ENCODE measurements at places on chromosomes 3 and 15.

DNA sequence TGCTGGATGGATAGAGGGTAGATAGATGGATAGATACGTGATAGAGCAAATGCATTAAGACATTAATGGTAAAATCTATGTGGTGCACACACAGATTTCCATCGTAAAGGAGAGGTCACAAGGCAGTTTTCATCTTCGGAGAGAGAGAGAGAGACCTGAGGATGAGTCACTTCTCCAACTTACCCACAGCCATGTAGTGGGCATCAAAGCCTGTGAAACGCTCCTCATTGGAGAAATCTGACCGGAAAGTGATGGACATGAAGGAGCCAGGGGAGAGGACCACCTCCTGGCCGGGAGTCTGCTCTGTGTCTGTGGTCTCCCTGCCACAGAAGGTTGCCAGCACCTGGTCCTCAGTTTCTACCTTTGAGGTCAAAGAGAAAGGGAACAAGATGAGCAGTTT is 29.2 kb downstream of the MASP1 start:
- DNase-seq = no peak

GRCh38 chr3:23764407-23764806 is 41.3 kb upstream of the UBE2E1 start:
- DNase-seq = no peak

DNA sequence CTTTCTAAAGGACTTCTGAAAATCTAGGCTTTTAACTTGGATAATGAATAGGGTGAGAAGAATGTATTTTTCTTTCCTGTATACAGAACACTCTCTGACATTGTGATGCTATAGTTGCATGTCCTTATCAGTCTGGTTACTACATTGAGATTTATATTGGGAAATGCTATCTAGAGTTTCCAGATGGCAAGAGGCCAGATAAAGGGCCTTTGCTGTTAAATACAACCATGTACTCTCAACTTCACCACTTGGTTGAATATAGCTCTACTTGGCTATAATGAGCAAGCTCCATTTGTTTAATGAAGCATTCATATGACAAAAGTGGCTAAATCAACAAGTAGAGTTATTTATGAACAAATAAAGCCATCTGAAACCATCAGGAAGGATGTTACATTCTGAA is 91.0 kb downstream of the IGSF11 start:
- no peak for DNase-seq

DNA sequence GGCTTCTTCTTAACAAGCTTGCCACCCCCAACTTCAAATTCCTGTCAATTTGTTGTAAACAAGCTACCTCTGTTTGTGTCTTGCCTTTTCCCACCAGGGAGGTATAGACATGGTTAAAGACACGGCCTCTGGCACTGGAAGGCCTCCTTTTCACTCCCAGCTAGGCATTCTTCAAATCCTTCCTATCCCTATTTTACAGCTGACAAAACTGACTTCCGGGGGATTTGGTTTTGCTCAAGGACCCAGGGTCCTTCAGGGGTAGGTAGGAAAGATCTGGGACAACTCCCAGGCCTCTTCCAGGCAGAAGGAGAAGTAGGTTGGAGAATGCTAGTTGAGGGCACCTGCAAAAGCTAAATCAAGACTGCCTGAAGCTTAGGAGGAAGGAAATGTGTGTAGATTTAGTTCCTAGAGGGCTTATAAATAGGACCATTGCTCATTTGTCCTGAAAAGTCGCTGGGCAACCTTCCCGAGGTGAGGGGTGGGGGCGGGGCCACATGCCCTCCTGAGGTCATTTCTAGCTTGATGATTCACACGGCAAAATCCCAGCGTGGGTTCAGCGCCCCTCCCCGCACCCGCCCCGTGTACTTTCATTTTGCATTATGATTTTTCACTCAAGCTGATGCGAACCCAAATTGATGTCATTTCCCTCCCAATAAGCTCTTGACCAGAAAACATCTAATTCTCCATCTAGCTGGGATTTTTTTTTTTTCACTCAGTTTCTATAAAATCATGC is 365.5 kb downstream of the SHQ1 start:
- no peak for DNase-seq

GRCh38 chr15:77002954-77003912 is 8.3 kb downstream of the PSTPIP1 start:
- no peak for DNase-seq

- DNase-seq = no peak
These were observed 55.9 kb upstream of the PHLDB2 start for GRCh38 chr3:111803123-111803593.

DNA sequence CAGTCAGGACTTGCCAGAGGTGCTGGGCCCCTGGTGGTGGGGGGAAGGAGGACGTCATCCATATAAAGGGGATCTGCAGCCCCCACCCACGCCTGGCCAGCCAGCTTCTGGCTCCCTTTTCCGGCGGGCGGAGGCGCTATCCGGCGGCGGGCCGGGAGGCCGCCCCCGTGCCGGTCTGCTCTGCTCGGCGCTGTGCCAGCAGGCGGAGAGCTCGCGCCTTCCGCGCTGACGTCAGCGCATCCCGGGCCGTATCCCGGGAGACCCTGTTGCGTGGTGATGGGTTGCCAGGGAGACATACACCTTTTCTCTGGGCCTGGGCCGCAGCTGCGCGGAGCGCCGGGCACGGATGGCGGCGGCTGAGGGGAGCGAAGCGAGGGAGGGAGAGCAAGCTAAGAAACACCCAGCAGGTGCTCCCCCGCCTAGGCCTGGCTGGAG is 1.1 kb downstream of the FAM131A start:
- peak; percentile 96 for DNase-seq

- no peak for DNase-seq
These were observed 7.9 kb upstream of the BNC1 start for GRCh38 chr15:83292317-83292716.

GRCh38 chr15:39784125-39784524 is 1.5 kb upstream of the FSIP1 start:
- no peak for DNase-seq

DNA sequence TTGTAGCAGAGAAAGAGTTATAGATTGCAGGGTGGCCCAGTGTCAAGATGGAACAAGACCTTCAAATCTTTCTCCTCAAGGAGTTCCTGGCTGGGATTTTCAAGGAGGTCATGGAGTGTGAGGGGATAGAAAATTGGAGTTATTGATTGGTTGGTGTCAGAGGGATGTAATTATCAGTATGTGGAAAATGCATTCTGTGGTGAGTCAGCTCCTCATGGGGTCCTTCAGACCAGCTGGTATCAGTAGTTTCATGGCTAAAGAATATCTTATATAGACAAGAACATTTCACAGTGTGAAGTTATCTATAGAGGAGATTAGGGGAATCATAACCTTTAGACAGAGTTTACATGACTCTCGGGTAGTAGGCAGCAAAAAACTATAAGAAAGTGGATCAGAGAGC is 1114.0 kb upstream of the GBE1 start:
- no peak for DNase-seq

- no peak for DNase-seq
These were observed 87.6 kb upstream of the MYZAP start for GRCh38 chr15:57503911-57504598.

DNA sequence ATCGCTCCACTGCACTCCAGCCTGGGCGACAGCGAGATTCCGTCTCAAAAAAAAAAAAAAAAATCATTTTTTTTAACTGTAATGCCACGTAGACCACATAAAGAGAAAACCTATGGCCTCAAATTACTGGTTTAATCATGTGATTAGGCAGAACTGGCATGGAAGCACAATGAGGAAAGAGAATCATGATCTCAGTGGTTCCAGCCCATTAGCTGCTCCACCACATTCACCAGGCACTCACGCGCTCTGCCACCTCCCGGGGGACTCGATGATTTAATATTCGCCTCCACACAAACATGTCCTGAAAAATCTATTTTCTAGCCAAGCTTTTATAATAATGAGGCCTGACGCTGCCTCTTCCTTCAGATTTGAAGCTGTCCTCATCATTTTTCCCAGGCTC is 204.7 kb downstream of the TBL1XR1 start:
- no peak for DNase-seq

DNA sequence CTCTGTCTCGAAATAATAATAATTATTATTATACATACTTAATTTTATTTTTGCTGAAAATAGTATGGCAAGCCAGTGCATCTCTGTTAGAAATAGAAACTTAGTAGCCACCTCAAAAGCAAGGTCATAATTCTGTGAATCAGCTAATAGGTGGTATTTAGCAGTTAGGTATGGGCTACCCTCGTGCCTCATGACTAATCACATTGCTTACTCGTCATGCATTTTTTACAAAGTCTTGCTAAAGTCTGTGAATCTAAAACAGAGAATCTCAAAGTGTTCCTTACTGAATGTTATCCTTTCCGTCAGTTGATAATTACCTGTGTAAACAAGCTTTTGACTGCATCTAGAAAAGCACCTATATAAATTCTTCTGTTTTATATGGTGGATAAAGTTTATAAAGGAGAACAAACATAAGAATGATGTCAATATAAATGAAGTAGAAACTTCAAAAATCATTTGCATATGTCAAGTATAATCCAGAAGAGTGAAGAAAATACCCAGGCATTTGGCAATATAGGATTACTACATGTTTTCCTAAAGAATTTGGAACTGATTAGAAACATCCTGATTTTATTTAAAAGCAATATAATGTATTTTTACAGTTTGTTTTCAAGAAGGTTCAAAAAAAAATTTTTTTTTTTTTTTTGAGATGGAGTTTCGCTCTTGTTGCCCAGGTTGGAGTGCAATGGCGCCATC is 6.2 kb downstream of the PPARG start:
- no peak for DNase-seq

GRCh38 chr3:49616061-49616460 is 58.1 kb upstream of the APEH start:
- DNase-seq = peak; percentile 35

DNA sequence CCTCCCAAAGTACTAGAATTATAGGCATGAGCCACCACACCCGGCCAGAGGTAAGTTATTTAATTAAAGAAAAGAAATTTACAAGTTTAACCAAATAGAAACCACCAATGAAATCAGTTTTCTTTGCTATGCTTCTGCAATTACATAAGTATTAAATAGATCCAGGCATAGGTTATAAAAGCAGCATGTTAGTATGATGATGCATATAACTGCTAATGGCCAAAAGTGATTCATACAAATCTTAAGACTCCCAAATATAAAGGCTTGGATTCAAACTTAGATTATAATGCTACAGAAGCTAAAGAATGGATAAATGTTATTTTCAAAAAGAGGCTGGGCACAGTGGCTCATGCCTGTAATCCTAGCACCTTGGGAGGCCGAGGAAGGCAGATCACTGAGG is 32.8 kb upstream of the HDC start:
- DNase-seq = no peak

DNA sequence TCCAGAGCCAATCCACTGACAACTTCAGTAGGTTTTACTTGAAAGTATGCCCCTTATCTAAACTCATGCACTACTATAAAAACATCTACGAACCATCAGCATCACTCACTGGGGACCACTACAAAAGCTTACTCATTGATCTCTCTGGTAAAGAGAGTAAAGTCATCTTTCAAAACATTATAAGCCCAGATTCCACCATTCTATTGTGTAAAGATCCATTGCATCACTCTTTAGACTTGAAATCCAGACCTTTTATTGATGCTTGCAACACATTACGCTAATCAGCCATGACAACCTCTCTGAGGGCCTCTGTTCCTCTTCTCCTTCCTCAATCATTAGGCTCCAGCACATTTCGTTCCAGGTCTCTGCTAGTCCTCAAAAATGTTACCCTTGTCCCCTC is 248.9 kb upstream of the WNT5A start:
- no peak for DNase-seq

DNA sequence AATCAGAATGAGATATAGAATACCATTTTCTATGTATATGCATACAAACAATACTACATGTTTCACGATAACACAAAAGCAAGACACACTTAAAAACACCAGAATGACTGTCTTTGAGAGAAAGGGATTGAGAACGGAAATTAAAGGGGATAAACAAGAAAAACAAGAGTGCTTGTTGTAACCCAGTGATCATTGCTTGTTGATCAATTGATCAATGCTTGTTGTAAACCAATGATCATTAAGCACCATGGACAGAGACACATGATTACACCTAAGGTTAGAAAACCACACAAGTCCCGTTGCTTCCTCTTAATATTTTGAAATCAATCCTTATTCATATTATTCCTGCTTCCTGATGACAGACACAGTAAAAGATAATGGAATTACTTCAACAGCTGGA is 1.1 kb upstream of the OR4F15 start:
- no peak for DNase-seq

GRCh38 chr3:107699682-107700081 is 176.9 kb downstream of the BBX start:
- DNase-seq = no peak

DNA sequence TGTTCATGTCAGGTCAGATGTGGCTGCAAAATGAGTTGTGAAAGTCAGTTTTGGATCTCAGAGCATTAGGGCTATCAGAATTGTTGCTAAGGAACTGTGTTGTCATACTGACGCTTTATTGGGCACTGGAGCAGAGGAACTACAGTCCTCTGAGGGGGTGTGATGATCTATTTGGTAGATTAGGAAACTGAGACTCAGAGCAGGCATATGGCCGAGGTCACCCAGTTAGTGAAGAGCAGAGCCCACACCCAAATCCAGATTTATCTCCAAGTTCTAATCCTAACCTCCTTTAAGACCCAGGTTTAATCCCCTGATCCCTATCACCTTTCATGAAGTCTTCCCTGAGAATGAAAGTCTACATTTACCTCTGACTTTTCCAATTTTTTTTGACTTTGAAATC is 25.6 kb upstream of the GLCE start:
- DNase-seq = no peak

- DNase-seq = no peak
These were observed 86.3 kb upstream of the XCR1 start for GRCh38 chr3:46113608-46114007.

DNA sequence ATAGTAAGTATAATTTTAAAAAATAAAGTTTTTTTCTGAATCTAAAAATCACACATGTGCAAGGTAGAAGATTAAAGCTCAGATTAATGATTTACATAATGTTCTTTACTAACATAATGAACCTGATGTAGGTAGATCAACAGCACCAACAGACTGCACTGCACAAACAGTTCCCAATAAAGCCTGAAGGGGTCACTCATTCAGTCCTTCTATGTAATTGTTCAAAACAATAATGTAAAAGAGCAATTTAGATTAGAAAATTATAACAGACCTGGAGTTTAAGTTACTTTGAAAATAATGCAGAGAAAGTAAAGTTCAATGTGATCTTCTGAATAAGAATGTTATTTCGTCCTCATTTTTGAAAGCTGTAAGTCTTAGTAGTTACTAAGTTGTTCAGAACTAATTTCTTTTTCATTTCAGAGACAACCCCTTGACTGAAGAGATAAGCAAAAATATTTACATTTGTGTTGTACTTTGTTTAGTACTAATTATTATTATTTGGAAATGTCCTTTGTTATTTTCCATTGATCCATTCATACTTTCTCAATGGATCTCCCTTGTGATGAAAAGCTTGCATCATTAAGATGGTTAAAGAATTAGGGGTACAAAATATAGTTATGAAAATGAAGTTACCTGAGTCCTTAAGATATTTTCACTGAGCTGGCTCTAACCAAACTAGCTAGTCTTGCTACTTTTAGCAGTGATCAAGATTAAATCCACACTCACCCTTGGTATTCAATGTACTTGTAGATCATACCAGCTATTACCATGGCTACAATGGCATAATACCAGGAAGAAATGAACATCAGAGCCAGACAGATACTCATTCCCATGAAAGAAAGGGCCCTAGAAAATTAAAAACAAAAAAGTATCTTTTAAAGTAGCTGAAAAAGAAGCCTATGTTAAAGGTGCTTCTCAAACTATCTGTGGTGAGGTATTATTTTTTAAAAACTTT is 16.8 kb downstream of the EMC4 start:
- DNase-seq = no peak

- no peak for DNase-seq
These were observed 107.7 kb upstream of the RPL32 start for GRCh38 chr3:12948891-12949711.

GRCh38 chr15:60720086-60720485 is 241.1 kb upstream of the ICE2 start:
- no peak for DNase-seq

Measured in mesenteric fat pad (tissue), 1 donor.